ENCODE measurements at places on chromosomes 6 and 20.

DNA sequence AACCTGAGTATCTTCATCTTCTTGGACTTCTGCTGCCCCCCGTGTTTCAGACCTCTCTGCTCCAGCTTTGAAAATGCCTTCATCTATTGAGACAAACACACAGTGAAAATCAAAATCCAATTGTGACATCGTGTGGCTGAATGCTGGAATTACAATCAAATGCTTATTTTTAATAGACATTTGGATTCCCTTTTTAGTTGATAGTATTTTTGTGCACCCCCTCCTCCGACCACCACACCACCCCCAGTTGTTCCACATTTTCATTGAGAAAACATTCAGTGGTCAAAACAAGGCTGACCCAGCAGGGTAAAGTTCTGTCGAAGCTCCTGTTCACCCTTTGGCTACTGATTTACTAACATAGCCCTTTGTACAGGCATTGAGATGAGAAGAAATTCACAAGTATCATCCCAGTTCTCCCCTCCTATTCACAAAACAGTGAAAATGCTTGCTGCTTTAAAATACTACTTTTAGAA is 79.0 kb downstream of the NRSN1 start:
- no peak for DNase-seq

- DNase-seq, result no peak
Measured at GRCh38 chr6:21438986-21439352, 154.6 kb upstream of the SOX4 start.

DNA sequence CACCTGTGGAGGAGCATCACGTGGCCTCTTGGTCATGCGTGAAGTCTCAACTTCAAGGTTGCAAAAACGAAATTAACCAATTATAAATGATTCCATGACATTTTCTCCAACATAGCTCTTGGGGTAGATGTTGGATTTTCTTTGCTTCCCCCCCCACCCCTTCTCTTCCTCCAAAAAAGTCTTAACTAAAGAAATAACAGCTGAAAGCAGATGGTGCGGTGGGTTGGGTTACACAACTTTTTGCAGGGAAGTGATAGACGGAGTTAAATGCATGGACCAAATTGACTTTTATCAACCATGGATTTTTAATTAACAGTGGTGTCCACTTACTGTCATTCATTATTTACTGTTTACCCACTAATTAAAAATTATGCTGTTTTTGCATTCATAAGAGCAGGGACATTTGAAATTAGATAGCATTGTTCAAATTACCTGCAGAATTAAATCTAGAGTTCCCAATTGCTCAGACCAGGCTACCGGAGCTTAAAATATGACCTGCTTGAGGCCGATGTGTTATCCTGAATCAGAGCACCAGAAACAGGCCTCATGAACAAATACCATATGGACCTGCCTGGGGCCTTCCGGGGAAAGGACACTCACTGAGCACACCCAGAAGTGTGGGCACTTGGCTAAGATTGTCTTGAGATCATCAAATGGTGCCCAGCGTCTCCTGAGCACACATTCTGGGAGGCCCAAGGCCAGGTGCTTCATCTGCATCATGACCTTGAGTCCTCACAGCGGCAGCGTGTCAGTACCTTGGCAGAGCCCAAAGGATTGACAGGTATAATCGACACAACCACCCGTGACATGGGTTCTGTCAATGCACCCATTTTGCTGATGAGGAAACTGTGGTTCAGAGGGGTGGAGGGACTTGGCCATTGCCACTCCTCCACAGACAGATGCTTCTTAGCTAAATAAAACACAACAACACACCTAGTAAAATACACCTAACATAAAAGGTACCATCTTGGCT is 41.5 kb downstream of the APCDD1L start:
- no peak for DNase-seq

GRCh38 chr6:5507131-5507681 is 245.9 kb downstream of the FARS2 start:
- DNase-seq, result no peak

DNA sequence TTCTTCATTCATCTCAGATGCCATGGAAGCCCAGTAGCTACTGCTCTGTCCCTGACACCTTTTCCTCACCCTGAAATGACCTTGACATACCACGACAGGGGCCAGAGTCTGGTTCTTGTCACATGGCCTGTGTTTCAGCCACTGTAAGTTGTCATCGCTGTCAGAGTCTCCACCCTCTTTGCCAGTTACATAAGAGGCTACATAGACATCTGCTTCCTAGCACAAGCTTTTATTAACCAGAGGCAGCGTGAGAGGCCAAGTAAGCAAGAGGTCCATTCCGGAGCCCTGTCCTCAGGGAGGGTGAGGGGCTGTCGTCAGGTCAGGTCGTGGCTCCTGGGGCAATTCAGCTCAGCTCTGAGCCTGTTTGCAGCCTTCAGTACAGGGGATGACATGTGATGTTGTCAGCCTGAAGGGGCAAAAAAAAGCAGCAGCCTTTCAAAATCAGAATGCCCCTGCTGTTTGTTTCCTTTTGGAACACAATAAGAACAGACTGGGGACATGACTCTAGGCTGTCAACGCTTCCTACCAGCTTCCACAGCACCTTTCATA is 146.3 kb downstream of the MTFR2 start:
- DNase-seq, result no peak

DNA sequence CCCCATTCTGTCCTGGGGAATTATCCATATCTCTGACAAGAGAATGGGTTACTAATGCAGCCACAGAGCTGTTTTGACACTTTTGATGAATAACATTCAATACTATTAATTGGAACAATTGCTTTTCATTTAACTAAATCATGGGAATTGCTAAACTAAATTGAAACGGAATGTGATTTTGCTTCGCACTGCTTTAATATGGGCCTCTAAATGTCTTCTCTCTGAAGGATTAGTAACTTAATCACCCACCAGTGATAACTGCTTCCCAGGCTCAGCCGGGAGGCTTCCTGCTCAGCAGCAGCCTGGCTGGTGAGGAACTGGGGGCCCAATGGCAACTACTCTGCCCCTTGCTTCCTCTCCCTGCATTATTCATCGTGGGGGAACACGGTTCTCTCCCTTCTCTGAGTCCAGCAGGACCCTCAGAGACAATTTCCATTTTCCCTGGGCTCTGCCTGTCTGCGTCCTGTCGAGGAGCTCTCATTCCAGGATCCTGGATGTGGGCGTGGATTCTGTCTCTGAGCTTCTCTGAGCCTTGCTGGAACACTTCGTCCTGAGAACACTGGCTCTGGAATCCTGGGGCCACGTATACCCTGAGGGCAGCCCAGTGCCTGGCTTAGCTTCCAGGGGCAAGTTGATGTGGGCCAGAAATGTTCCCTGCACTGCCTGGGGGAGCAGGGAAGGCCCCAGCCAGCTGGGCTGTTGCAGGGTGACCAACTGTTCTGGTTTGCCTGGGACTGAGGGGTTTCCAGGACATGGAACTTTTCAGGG is 308.9 kb downstream of the DHX35 start:
- DNase-seq, result no peak

GRCh38 chr20:19433371-19434350 is 221.2 kb downstream of the SLC24A3 start:
- DNase-seq, result no peak
